ENCODE measurements at places on chromosomes 12 and 14. TPM values are rescaled to one million over a fixed set of nuclear protein-coding genes. Genes with fewer than 3 reads are reported as not detected.

DNA sequence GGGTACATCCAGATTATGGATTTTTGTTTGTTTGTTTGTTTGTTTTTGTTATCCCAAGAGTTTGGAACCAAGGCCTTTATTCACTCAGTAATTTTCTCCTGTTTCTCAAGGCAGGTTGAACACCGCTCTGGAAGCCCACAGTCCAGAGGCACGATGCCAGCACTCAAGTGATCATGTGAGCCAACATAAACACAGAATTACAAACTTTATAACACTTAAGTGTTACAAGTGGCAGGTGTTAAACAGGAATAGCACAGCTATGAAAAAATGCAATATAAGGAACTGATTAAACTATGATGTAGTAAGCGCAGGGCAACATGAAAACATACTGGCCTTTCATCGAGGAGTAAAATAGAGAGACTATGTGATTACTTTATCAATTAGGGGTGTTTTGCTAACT, 1885.8 kb upstream of the SEL1L start:
- no peak for DNase-seq

DNA sequence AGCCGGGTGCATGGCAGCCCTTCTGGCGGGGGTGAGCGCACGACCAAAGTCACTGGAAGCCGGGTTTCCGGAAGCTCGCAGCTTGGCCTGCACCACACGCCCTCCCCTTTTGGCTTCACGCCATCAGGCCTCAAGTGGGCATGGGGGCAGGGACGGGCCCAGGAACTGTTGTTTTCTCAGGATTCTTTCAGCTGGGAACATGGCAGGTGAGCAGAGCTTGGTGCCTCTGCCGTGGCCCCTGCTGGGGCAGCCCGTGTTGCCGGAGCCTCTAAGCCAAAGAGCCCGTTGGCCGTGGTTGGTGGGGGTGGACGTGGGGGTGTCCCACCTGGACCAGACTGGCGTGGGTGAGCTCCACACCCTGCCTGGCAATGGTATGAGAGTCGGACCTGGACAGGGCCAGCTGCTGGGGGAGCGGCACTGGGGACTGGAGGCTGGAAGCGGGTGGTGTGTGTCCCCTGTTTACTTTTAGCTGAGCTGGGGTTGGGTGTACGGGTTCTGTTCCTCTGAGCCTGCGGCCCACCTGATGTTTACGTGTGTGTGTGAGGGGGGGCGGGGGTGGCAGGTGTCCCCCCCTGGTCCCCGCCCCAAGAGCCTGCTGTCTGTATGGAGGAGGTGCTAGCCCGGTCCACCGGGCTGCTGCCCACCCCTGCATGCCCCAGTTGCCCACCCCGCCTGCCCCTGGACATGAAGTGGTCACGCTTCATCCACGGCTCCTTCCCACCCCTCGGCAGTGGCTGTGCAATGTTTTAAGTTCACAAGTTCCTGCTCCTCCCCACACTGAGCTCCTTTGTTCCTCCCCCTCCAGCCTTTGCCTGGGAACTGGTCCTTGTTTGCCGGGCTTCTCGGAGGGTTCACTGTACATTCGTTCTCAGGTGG, 28.7 kb upstream of the PLD4 start:
- DNase-seq, result no peak

FITM1 gene
- 0.89 TPM for polyA plus RNA-seq

C12orf42 gene
- not detected for polyA plus RNA-seq

MYBPC1 gene
- polyA plus RNA-seq, result 0.37 TPM

- DNase-seq, result no peak
Measured at GRCh38 chr14:104741803-104742251, 11.1 kb upstream of the SIVA1 start.

GRCh38 chr14:36477266-36477665, 42.8 kb downstream of the NKX2-1 start:
- DNase-seq, result no peak

SPX gene
- 13.5 TPM for polyA plus RNA-seq

SP7 gene
- polyA plus RNA-seq, result 0.14 TPM

GRCh38 chr14:95431199-95432143, 85.0 kb downstream of the SYNE3 start:
- DNase-seq, result no peak

- no peak for DNase-seq
Measured at GRCh38 chr14:30267141-30267540, 291.8 kb upstream of the G2E3 start.

DNA sequence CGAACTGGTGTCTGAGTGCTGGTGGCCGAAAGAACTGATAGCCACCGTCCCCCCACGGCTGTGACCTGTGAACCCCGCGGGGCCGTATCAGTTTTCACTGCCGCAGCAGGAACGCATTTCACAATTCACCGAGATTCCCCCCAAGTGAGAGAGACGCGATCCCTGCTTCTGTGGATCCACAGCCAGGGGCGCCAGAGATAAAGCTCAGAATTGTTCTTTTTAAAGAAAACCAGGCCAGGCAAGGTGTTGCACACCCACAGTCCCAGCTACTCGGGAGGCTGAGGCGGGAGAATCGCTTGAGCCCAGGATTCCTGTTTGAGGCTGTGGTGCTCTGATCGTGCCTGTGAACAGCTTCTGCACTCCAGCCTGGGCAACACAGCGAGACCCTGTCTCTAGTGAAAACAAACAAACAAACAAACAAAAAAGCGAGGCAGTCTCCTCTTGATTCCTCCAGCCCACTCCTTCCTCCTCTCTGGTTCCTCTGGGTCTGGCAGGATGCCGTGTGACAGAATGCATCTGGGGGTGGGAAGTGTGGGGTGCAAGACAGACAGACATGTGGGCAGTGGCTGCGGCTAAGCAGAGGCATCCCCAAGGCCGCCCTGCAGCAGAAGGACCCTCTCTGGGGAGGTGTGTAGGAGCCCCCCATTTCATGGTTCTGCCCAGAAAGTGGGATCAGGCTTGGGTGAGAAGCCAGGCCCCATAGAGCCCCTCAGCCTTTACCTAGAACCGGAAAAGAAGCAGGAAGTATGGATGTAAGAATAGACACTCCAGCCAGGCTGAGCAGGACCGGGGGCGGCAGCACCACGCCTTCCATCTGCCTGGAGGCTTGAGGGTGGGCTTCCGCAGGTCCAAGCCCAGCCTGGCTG, 39.2 kb upstream of the PPP1R13B start:
- no peak for DNase-seq

PHC1 gene
- 84.5 TPM for polyA plus RNA-seq

KRT83 gene
- polyA plus RNA-seq, result not detected

- no peak for DNase-seq
Measured at GRCh38 chr12:132807295-132808092, 21.2 kb downstream of the GOLGA3 start.

DNA sequence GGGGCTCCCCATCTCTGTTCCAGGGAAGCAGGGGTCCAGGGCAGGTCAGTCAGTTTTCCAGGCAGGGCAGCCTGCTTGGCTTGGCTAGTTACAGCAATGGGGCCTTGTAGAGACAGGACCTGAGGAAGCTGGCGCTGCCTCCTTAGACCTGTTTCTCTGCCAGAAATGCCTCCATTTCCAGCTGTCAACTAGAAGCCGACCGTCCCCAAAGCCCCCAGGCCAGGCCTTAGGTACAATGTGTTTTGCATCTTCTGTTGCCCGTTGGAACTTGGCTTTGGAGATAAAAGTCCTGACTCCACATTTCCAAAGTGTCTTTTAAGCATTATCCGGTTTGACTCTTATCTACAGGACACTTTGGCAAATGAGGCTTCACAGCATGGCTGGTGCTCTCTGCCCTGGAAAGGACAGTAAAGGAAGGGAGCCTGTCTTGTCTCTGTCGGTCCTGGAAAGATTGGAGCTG, 42.6 kb downstream of the KRT80 start:
- DNase-seq, result no peak

DNA sequence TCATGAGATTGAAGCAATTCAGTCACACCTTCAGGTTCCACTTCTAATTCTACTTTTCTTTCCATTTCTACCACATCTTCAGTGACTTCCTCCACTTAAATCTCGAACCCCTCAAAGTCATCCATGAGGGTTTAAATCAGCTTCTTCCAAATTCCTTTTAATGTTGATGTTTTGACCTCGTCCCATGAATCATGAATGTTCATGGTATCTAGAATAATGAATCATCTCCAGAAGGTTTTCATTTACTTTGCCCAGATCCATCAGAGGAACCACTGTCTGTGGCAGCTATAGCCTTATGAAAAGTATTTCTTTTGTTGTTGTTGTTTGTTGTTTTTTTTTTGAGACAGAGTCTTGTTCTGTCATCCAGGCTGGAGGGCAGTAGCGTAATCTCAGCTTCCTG, 7.6 kb downstream of the RXYLT1 start:
- DNase-seq, result no peak

- no peak for DNase-seq
Measured at GRCh38 chr14:95677179-95677835, 8.9 kb upstream of the TCL1B start.

GRCh38 chr12:1466481-1467154, 127.8 kb downstream of the FBXL14 start:
- no peak for DNase-seq

- no peak for DNase-seq
Measured at GRCh38 chr12:120592121-120593049, 11.2 kb upstream of the POP5 start.

SLC17A8 gene
- 0.51 TPM for polyA plus RNA-seq

GRCh38 chr12:26188641-26189040, 6.7 kb upstream of the SSPN start:
- DNase-seq, result no peak

TAMALIN gene
- polyA plus RNA-seq, result 16.6 TPM

DNA sequence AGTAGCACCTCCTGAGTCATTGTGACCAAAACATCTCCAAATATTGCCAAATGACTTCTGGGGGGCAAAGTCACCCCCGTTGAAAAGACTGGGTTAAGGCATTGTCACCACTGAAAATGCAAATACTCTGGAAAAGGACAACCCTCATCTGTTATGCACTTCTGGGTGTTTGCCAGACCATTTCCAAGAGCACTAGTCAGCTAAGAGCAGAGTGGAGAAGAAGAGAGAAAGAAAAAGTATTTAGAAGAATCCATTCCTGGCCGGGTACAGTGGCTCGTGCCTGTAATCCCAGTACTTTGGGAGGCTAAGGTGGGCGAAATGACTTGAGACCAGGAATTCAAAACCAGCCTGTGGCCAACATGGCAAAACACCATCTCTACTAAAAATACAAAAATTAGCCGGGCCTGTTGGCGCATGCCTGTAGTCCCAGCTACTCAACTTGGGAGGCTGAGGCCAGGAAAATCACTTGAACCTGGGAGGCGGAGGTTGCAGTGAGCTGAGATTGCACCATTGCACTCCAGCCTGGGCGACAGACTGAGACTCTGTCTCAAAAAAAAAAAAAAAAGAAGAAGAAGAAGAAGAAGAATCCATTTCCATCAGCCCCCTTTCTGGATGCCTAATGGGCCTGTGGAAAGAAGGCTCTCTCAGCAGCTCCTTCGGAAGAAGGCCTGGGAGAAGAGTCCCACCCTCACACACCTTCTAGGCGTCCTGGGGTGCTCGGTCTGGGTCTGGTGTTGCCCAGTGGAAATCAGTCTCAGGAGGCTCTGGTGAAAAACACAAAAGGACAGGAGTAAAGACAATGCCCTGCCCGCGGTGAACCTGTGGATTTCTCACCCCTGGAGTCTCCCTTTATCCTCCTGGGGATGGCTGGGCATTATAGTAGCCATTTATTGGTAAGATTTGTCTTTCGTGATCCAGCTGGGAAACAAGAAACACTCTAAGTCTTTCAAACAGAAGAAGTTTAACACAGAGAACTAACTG, 3.5 kb upstream of the LTBR start:
- no peak for DNase-seq

IL22 gene
- polyA plus RNA-seq, result not detected

DNA sequence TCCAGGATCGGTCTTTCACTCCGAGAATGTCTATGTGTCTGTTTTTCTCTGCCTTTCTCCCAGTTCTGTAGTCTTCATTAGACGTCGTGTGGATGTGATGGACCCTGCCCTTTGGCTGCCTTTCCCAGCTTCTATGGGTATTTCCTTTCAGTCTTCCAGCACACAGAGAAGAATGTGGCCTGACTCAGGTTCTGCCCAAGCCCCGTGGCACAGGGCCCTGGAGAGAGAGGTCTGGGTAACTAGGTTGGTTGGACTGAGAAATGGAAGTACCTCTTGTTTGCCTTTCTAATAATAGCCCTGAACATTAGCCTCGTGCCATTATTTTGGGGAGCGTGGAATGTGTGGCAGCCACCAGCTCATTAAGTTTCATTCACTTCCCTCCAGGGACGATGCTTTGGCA, 3.8 kb downstream of the FOXJ2 start:
- no peak for DNase-seq

DNA sequence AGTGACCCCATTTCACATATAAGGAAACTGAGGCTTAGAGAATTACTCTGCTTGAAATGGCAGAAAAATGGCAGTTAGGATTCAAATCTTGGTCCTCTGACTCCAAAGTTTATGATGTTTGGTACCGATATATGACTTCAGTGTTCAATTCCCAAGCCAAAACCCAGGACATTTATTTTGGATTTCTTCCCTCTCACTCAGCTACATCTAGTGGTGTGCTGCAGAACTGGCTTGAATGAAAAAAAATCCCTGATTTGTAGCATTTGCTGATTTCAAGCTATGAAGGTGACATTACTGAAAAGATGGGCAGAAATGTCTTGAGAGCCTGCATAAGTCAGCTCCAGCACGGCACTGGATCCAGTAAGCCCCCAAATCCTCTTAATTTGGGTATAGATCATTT, 106.4 kb downstream of the EFCAB11 start:
- no peak for DNase-seq

- no peak for DNase-seq
Measured at GRCh38 chr14:62185078-62185477, 422.9 kb downstream of the SNAPC1 start.

FAM186B gene
- 0.90 TPM for polyA plus RNA-seq

GRCh38 chr14:51552275-51552674, 99.4 kb upstream of the FRMD6 start:
- DNase-seq, result no peak

- no peak for DNase-seq
Measured at GRCh38 chr14:36773558-36773957, 111.9 kb downstream of the PAX9 start.

- no peak for DNase-seq
Measured at GRCh38 chr12:120078868-120079267, 37.7 kb downstream of the RAB35 start.

- no peak for DNase-seq
Measured at GRCh38 chr14:104802394-104803184, 1.7 kb downstream of the ZBTB42 start.

TAS2R50 gene
- polyA plus RNA-seq, result not detected

MYF6 gene
- polyA plus RNA-seq, result 0.14 TPM

AGAP2 gene
- 2.0 TPM for polyA plus RNA-seq

CLEC2D gene
- 12.5 TPM for polyA plus RNA-seq

- no peak for DNase-seq
Measured at GRCh38 chr12:41919526-41920261, 225.0 kb downstream of the GXYLT1 start.
